ENCODE measurements at places on chromosomes 11 and 22.
A peak's percentile ranks its signal among the peaks of the same experiment; 100 is the strongest.

GRCh38 chr11:14359501-14360031 lies 583 bp upstream of the RRAS2 start:
- DNase-seq, result no peak

DNA sequence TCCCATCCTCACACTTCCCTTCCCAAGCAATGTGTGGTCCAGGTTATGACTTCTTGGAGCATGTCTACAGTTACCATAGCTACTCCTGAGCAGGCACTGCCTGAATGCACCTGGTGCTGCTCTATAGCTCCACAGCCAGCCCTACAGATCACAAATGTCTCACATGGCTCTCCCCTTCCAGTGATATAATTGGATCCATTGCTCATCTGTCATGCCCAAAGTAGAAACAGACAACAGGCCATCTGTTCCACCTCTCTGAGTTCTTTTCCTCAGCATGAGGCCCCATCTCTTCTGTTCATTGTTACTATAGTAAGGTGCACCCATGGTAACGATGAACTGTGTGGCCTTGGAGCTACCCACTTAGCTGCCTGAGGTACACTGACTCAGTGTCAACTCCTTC lies 320.3 kb upstream of the ZC3H12C start:
- no peak for DNase-seq

- DNase-seq, result peak; percentile 75
These were observed 13.5 kb downstream of the CD59 start for GRCh38 chr11:33722590-33723234.

DNA sequence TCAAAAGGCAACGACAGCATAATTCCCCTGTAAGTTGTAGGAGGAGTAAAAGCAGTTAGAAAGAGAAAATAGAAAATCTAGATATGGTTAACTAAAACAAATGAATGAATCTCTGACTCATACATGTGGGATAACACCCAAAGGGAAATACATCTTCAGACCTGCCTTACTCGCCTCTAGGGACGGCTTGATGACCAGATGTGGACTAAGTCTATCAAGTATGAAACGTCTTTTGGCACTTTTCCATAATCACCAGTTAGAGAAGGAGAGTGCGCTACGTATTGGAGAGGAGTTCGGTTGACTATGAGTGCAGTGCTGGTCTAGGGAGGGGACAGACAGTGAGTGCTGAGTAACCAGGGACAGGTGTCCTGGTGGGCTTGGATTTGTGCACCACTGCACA lies 459.9 kb downstream of the OPCML start:
- no peak for DNase-seq

DNA sequence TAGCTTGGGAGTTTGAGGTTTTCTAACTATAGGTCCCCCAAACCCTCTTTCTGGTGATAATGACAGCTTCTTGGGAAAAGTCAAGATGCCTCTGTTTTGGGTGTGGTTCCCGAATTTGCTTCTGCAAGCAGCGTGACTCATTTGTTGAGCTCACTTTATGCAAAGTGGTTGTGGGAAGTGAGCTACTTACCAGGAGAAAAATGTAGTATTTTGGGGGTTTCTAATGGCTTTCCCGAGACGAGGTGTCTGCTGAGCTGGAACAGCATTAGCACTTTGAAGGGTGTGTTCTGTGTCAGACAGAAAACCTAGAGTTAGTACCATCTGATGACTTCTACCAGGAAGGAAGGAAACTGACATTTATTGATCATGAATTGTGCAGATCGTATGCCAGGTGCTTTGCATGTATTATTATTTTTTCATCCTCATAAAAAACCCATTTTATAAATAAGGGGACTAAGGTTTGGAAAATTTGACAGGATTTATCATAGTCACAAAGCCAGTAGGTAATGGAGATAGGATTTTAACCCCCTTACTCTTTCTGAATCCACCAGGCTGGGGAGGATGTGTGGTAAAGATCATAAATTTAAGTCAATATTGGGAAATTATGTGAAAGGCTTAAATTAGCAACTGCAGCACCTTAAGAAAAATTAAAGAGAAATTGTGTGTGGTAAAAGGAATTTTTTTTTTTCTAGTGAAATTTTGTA lies 108.8 kb upstream of the CD44 start:
- DNase-seq, result no peak

GRCh38 chr11:2569321-2569721 lies 124.5 kb downstream of the KCNQ1 start:
- no peak for DNase-seq

- no peak for DNase-seq
These were observed 3.1 kb upstream of the CAVIN3 start for GRCh38 chr11:6323291-6323905.

DNA sequence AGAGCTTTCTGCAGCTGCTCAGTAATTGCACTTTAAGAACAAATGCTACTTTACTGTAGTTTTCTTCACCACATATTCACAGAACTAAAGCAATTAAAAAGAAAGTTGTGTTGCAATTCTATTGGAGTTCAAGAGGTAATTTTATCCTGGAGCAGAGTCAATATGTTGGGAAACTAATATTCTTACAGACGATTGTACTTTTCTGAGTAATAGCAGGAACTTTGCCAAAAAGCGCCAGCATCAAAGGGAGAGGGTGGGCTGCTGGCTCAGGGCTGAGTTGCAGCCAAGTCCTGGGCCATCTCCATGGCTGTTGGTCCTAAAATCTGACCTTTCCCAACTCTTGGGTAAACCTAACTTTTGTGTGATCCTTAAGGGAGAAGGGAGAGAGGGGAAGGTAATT lies 73.6 kb upstream of the MYO18B start:
- no peak for DNase-seq

DNA sequence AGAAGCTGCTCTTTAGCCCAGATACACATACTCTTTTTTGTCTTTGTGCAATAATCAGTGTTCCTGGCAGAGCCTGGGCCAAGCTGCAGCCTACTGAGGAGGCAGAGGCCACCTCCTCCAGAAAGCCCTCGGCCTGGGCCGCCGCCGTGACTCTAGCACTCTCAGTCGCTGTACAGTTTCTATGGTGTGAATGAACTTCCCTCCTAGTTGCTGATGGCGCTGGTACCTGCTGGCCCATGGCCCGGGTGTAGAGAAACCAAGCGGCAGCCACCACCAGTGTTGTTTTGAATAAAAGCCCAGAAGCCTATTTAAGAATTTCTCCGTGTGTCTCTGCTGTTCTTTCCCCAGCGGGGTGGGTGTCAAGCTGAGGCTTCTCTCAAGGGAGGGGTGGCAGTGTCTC lies 118.9 kb downstream of the CACNA1I start:
- DNase-seq, result no peak

- no peak for DNase-seq
These were observed 27.5 kb upstream of the P4HA3 start for GRCh38 chr11:74338963-74339362.

DNA sequence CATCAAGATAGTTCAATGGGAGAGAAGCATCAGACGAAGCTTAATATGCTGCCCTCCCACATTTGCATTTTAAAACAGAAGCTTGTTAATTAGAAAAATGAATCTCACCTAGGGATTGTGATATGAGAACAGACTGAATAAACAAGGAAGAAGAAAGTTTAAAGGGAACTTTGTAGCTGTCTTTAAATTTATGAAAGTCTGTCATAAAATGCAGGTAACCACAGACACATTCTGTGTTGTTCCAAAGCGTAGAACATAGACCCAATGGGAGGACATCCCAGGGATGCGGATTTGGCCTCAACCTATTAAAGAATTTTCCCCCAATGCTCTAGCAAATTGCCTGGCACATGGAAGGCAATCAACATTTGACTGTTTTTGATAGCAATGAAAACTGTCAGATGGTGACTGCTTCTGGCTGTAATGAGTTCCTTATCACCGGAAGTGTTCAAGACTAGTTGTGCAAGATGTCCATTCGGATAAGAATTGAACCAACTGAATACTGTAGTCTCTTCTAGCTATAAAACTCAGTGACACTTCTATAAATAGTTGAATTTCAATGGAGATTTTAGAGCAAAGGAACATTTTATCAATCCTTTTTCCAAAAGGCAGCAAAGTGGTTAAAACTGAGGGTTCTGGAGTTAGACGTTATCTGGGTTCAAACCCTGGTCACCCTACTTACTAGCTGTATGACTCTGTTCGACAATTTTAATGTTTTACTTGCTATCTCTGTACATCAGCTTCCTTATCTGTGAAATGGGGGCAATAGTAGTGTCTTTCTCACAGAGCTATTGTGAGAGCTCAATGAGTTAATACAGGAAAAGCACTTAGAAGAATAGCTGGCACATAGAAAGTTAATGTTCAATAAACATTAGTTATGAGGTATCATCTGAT lies 64.9 kb downstream of the LIF start:
- DNase-seq, result no peak

GRCh38 chr11:1652771-1653540 lies 23.4 kb downstream of the KRTAP5-5 start:
- peak; percentile 49 for DNase-seq

DNA sequence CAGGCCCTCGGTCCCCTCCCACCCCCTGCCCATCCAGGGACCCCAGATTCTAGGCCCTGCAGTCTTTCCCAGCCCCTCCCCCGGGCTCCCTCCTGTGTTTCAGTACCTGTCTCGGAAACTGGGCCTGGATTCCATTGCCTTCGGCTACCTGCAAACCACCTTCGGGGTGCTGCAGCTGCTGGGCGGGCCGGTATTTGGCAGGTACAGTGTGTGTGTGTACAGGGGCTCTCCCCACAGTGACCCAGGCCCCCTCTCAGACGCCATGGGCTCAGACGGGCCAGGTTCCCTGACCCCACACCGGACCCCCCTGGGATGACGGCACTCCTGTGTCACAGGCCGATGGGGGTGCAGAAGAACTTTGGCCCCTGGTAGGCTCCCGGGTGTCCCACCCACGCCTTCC lies 21.1 kb downstream of the PHLDA2 start:
- DNase-seq, result no peak

GRCh38 chr11:72812967-72813739 lies 1.1 kb upstream of the ATG16L2 start:
- peak; percentile 65 for DNase-seq

- DNase-seq, result no peak
These were observed 860 bp downstream of the PRMT3 start for GRCh38 chr11:20388096-20389055.

- DNase-seq, result no peak
These were observed 7.5 kb downstream of the TSPAN4 start for GRCh38 chr11:849951-850774.

- no peak for DNase-seq
These were observed 72.4 kb downstream of the ATG16L2 start for GRCh38 chr11:72886619-72887018.

GRCh38 chr11:17724020-17724908 lies 4.9 kb downstream of the MYOD1 start:
- no peak for DNase-seq

DNA sequence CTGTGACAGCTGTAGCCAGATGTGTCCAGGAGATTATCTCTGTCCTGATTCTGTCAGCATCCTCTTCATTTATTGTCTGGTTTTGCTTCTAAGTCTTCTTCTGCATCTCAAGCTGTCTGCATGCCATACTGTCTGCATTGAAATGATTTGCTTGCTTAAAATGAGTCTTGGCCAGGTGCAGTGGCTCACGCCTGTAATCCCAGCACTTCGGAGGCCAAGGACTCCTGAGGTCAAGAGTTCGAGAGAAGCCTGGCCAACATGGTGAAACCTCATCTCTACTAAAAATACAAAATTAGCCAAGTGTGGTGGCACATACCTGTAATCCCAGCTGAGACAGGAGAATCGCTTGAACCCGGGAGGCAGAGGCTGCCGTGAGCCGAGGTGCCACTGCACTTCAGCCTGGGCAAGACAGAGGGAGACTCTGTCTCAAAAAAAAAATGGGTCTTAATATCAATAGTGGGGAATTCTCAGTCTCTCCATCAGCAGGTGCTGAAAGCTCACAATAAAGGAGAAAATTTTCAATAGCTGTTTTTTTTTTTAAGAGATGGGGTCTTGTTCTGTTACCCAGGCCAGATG lies 39.2 kb upstream of the AMPD3 start:
- DNase-seq, result no peak

DNA sequence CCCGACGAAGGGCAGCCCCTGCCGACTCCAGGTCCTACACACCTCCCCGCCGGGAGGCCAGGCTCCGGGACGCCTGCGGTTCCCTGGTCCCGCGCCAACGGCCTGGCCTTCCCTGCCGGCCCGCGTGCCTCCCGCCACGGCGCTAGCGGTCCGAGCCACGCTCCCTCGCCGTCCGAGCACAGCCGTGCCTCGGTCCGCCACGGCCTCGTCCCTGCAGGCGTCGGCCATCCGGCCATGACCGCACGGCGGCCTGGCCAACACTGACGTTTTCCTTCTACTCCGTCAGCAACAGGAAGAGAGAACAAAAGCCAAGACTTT lies 532 bp downstream of the EIF4G2 start:
- DNase-seq, result no peak

DNA sequence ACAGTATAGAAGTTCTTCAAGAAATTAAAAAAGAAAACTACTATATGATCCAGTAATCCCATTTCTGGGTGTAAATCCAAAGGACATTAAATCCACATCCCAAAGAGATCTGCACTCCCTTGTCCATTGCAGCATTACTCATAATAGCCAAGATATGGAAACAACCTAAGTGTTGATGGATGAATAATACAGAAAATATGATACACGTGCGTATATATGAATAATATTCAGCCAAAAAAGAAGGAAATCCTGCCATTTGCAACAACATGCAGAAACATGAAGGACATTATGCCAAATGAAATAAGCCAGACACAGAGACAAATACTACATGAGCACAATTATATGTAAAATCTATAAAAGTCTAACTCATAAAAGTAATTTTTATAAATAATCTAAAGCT lies 306.3 kb upstream of the ANO3 start:
- no peak for DNase-seq

GRCh38 chr11:47887910-47888569 lies 39.9 kb upstream of the NUP160 start:
- DNase-seq, result no peak

DNA sequence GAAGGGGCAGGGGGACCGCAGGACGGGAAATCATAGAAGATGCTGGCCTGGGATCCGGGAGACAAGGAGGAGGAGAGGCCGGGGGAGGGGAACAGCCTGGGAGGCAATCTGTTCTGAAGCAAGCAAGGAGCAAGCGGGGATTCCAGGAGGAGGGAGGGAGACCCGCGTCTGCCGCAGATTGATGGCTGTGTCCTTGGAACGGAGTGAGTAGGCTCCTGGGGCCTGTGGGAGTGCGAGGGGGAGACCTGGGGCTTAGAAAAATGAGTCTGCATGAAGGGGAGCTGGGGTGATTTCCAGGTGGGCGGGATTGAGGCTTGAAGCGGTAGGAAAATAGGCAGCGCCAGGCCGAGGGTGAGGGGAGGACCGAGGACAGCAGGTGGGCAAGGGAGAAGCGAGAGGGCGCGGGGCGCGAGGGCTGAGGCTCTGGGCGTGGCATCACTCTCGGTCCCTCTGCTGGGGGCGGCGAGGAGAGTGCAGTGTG lies 1.6 kb upstream of the LRRC55 start:
- no peak for DNase-seq

DNA sequence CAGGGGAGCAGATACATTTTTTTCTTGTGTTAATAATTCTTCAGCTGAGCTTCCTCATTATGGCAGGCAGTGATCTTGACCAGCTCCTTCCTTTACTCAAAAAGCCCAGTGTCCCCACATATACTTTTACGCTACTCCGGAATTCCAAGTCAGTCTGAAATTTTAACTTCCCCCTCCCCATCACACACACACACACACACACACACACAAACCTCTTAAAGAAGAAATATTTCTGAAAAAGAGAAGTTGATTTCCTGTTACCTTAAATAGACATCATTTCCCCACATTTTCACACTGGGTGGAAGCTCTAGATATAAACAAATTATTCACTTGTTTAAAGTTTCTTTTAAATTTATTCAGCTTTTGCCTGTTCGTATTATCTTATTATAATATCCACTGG lies 113.9 kb downstream of the DBX1 start:
- DNase-seq, result no peak

- no peak for DNase-seq
These were observed 11.9 kb upstream of the NARS2 start for GRCh38 chr11:78586452-78587046.

All from stimulated activated CD8-positive, alpha-beta memory T cell treated with anti-CD3 and anti-CD28 coated beads, Interleukin-7, amount 100 ng/mL, for 48 hours (primary cell).